Fibroblast of mammary gland (primary cell): ENCODE measurements at places on chromosomes 3 and 15.

- no peak for DNase-seq
These were observed 150.5 kb upstream of the SLC2A2 start for GRCh38 chr3:171177056-171177455.

DNA sequence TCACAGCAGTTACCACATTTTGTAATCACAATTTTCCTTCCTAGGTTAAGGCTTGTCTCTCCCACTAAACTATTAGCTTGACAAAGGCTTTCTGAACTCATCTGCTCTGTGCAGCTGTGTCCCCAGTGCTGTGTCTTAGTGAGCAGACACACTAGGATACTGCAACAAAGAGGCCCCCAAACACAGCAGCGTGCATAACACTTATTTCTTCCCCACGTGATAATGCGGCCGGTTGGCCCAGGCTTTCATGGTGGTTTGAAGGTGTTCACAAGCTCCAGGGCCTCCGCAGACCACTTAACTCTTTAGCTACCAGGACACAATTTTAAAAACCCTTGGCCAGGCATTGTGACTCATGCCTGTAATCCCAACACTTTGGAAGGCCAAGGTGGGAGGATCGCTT, 2.2 kb upstream of the HDAC11 start:
- DNase-seq = no peak

DNA sequence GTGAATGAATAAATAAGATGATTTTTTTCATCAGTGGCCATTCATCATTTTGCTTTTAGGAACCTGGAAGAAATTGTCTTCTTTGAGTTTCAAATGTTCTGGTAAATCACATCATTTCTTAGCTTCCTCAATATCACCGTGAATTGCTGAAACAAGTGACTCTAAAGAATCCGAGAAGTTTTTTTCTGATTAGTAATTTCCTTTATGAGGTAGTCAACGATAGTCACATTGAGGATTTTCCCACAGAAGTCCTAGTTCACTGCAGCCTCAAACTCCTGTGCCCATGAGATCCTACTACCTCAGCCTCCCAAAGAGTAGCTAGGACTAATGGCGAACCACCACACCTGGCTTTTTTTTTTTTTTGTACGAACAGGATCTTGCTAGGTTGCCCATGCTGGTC, 3.6 kb upstream of the TMPRSS7 start:
- no peak for DNase-seq

DNA sequence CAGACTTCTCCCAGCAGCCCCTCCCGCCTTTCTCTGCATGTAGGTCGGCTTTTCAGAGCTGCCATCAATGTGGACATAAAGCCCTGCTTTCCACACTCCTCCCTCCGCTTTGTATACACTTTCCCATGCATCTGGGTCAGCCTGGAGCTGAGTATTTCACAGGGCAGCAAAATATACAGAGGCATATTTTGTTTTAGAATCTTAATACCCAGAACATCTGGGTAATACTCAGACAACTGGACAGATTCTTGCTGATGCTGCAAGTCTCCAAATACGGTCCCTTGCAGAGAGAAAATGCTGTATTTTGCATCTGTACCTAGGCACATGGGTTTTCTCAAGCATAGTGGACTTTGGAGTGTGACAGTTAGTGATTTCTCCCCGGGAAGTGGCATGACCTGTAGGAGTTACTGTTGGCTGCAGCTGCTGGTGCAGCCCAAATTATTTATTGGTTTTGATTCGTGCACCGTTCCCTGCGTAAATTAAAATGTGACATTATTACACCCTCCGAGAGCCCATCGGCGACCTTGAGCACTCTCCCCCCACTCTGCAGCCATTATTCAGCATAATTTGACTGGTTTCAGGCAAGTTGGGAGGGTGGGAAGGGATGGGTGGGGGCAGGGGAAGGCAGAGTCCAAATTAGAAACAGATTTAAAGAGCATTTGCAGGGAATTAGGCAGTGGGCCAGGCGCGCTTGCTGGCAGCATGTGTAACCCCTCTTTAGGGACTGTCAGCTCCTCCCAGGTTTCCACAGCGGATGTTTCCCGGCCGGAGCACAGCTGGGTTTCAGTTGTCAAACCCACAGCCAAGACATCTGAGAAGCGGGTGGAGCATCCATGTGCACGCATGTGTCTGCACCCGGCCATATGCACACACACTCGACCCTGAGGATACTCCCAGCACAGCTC, 100.8 kb downstream of the CPN2 start:
- DNase-seq = peak; percentile 89

DNA sequence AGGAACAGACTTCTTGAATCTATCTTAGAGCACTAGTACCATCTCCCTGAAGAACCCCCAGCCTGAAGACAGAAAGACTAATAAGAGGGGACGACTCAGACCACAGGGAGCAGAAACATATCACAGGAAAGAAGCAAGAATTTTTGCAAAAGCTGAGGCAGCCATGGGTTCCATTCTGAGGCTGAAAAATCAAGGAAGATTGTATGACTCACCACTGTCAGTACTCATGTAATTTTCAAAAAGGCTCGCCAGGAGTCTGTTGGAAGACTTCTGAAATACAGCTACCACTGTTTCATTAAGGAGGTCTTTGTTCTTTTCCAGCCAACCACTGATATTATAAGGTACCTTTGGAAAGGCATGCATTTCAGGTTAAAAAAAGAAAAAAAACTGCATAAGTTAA, 47.5 kb downstream of the MYH15 start:
- peak; percentile 49 for DNase-seq

DNA sequence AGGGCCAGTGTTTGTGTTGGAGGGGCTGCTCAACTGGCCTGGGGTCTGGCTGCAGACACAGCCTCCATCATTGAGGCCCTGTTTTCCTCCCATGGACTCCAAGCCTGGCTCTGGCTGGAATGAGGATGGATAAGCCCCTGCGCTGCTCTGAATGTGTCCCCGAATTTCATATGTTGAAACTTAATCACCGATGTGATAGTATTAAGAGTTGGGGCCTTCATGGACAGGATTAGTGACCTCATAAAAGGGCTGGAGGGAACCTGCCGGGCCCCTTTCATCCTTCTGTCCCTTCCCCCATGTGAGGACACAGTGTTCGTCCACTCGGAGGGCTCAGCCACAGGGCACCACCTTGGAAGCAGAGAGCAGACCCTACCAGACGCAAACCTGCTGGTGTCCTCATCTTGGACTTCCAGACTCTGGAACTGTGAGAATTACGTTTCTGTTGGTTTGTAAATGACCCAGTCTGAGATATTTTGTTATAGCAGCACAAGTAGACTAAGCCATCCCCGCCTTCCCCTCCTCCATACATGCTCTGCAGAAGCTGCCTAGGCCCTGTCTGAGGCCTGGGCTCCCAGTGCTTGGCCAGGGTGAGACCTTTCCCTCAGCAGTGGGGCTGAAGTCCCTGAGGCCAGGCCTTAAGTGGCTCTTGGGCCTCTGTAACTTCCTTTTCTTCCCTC, 3.8 kb upstream of the LCTL start:
- DNase-seq = no peak

DNA sequence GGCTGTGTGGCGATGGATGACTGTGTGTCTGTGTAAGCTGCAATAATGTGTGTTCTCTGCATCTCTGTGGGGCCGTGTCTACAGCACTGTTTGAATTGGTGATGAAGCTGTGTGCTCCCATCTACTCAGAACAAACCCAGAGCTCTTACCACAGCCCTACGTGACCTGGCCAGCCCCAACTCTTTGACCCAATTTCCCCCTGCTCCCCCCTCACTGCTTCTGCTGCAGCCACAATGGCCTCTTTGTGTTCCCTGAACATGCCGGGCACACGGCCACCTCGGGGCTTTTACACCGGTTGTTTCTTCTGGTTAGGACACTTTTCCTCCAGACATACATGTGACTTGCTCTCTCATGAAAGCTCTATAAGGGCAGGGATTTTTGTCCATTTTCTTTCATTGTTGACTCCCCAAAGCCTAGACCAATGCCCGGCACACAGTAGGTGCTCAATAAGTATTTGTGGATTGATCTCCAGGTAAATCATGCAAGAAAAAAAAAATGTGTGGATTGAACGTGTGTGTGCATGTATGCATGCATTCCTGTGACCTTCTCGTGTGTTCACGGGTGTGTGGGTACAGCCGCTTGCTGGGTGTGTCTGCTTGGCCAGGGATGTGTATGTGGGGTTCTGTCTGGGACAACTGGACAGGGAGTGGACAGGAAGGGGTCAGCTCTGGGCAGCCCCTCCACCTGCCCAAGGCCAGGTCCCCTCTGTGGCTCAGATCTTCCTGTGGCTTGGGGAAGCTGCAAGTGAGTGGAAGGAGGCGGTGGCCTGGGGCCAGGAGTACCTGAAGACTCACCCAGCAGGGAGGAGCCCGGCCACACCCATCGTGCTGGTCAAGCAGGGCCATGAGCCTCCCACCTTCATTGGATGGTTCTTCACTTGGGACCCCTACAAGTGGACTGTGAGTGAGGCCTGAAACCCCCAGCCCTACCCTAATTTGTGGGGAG, 14.8 kb downstream of the VILL start:
- DNase-seq = no peak

DNA sequence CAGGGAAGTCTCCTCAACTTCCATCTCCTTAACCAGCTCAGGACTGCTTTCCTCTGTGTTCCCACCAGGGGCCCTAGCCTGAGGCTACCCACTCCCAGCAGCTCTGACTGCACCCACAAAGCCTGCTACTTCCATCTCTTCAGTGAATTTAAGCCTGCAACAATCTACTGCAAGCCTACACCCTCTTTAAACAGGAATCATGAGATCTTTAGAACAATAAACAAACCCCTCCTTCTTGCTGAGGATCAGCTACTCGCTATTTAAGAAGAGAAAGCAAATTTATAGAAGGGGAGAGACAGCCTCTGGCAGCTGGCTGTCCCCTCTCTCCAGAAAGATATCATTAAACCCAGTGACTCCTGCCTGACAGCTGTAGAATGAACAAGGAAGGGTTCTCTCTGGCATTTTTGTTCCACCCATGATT, 51.9 kb downstream of the ARHGAP31 start:
- DNase-seq = no peak
